ENCODE measurements at places on chromosomes 12 and 14.

GRCh38 chr12:20128928-20129327 lies 239.4 kb upstream of the PDE3A start:
- DNase-seq: no peak

DNA sequence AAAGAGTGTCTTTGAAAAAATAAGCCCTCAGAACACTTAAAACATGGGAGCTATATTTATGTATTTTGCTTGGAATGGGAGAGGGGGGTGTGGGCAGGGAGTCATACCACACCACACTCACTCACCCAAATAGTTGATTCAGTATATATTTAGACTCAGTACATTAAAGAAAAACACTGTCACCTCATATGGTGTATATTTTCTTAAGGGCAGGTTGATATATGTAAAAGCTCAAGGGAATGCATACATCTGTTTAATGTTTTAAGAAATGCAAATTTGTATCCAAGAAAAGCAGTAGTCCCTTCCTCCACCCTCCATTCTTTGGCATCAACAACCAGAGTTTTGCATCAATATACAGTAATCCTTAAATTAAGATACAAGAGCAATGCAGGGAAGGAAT lies 1.4 kb downstream of the NFYB start:
- DNase-seq: no peak

DNA sequence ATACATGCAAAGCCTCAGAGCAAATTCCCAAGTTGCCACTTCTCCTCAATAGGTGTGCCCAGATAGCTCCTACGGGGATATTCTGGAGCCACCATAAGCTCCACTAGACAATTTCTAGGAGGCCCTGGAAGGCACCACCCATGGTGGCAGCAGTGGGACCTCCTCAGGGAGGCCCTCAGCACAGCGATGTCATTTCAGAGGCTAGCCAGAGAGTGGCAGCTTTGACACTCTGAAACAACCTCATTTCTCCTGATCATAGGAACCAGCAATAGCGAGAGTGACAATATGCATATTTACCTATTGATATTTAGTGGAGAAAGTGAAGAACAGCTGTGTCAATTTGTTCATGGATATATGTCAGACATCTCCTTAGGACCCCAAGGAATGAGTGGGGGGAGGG lies 612.3 kb downstream of the SOX5 start:
- no peak for DNase-seq

DNA sequence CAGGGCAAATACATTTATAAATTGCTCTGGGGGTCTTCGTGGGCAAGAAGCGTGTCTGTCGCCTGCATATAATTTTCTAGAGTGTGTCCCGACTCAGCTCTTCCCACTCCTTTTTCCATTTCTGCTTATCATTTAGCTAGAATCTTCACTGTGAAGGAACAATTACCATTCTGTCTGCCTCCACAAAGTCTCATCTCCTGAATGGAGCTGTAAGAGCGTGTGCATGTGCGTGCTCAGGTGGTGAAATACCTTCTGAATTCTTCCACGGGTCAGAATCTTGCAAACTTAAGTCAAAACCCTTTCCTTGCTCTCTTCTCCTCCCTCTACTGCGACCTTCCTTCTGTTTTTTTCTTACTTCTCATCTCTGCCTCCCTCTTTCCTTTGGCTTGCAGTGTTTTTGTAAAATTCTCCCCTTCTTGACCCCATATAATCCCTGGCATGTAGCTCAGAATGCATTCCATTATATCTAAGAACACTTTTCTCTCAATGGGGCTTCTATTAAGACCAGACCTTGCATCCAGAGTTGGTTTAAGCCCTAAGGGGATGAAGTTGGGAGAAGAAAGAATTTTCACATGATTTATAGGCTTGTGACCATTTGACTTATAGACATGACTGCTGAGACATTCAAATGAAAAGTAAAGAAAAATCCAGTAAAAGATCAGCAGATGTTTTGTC lies 25.0 kb upstream of the GSG1 start:
- no peak for DNase-seq

- DNase-seq: no peak
These were observed 48.0 kb downstream of the PTHLH start for GRCh38 chr12:27924350-27925135.

DNA sequence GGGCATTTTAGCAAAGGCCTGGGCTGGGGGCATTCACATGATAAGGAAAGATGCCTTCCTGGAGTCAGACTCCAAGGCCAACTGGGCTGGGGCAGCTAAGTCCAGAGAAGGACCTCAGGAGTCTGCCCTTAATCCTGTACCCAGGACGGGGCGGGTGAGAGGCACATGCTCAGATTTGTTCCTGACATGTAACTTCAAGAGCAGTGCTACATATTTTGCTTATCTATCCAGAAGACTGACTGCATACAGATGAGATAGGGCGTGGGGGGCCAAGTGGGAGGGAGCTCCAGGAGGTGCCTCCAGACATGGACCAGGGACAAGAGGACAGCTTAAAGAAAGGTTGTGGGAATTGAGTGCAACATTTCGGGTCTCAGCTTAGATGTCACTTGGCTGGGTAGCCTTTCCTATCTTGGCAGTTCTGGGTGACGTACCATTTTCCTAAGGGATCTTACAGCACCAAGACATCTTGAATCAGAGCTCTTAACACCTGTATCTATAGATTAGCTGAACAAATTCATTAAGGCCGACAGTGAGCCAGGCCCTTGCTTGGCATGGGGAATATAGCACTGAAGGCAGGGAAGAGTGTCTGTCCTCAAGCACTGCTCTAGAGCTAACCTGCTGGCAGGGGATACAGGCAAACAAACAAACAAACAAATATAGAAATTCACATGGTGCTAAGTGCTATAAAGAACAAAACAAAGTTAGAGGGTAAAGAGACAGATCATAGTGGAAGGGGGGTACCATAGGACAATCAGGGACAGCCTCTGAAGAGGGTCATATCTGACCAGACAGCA lies 61.2 kb downstream of the PTPN21 start:
- no peak for DNase-seq

DNA sequence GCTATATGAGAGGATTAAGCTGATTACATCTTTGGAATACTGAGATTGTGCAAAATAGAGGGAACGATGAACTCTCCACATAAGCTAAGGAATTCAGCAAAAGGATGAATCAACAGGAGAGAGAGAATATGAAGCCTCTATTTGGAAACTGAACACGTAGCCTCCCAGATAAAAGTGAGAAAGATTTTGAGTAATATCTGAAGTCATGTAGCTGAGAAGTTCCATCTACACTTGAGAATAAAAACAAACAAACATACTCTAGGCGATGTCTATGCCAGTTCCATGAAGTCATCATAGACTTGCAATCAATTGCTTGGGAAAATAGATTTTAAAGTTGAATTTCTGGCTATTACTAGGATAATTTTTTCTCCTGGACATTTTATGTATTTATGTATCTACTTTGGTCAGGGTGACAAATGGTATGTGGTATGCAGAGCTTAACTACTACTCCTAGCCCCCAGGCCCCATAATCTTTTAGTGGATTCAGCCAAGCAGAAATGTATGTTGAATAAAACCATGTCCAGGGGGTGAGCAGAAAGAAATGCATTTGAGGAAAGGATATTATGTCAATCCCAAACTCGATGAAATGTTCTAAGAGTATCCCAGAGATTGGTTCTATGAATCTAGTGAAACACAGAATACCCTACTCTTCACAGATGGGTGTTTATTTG lies 627.4 kb downstream of the DIO2 start:
- DNase-seq: no peak

- no peak for DNase-seq
These were observed 2.1 kb upstream of the GSC start for GRCh38 chr14:94771906-94772490.

DNA sequence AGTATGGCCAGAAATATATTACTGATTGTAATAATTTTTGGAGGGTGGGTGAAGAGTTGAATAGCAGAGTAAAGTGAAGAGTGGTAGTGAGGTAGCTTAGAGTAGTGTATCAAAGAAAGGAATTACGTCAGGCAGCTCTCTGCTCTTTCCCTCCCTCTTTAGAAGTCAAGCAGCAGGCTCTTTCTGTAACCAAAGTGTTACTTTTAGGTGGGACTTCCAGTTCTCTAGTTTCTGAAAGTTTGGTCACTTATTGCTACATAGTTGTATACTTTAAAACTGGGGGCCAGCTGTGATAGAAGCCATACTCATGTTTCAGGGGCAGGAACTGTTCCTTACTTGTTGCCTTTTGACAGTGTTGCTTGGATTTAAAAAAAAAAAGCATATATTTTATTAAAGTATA lies 30.6 kb downstream of the ATF7IP start:
- DNase-seq: no peak

GRCh38 chr14:54085841-54086240 lies 129.2 kb upstream of the BMP4 start:
- no peak for DNase-seq

- DNase-seq: no peak
These were observed 60.4 kb downstream of the FOS start for GRCh38 chr14:75339059-75339458.

DNA sequence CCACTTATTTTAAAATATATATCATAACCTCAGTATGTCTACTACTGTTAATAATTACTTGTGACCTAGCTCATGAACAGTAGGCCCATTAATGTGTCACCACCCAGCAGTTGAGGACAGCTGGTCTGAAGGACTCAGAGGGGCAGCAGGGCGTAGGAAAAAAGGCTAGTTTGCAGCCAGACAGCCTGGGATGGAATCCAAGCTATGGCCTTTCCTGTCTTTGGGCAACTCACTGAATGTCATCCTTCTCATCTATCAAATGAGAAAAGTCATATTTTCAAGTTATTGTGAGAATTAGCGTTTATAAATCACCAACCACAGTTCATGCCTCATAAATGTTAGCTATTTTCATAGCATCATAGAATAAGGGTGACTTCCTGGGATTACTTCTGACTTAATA lies 12.3 kb downstream of the DENND5B start:
- no peak for DNase-seq

DNA sequence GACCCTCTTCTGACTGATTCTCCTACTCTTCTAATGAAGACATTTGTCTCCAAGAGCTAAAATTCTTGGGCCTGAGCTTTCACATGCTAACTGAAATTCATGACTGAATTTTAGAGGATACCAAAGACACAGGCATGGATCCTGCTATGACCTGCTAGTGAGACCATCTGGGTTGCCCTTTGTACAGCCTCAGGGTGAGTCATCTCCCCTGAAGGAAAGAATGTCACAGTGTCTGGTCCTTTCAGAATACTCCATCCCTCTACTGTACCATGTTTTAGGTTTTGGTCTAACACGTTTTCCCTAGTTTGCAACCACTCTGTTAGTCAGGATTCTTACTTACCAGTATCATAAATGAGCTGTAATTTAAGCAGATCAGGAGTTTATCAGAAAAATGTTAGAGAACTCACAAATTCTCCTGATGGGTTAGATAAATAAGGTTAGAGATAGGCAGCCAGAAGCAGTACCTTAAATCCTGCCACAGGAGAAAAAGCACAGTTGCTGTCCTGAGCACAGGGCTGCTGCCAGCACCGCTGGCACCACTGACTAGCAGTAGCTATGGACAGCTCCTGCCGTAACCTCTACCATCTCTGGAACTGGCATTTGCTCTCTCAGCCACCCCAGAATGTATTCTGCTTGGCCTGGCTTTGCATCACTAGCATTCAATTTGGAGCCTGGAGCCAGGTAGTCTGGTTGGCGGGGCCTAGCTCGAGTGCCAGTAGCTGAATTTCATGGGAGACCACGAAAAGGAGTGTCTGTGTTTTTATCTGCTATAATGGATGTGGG lies 127.6 kb downstream of the ANO6 start:
- no peak for DNase-seq

- no peak for DNase-seq
These were observed 326.5 kb upstream of the TBX3 start for GRCh38 chr12:115010324-115010995.

GRCh38 chr12:99367181-99367580 lies 280.4 kb upstream of the GARIN6 start:
- DNase-seq: no peak

- DNase-seq: no peak
These were observed 44.4 kb downstream of the AEBP2 start for GRCh38 chr12:19483727-19484126.

DNA sequence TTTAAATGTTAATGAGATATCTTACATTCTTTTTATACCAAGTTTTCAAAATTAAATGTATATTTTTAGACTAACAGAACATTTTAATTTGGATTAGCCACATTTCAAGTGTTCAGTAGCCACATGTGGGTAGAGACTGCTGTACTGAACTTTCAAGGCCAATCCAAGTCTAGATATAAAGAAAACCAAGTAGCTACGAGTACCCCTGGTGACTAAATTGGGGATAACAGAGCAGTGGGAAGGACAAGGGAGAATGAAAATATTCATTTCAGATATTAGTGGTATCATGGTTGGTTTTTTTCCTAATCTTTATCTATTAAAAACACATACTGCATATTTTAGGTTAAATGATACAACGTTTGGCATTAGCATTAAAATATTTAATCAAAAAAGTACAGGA lies 69.4 kb upstream of the RHOJ start:
- DNase-seq: no peak

- DNase-seq: no peak
These were observed 2.2 kb downstream of the TMEM132C start for GRCh38 chr12:128269181-128269591.

DNA sequence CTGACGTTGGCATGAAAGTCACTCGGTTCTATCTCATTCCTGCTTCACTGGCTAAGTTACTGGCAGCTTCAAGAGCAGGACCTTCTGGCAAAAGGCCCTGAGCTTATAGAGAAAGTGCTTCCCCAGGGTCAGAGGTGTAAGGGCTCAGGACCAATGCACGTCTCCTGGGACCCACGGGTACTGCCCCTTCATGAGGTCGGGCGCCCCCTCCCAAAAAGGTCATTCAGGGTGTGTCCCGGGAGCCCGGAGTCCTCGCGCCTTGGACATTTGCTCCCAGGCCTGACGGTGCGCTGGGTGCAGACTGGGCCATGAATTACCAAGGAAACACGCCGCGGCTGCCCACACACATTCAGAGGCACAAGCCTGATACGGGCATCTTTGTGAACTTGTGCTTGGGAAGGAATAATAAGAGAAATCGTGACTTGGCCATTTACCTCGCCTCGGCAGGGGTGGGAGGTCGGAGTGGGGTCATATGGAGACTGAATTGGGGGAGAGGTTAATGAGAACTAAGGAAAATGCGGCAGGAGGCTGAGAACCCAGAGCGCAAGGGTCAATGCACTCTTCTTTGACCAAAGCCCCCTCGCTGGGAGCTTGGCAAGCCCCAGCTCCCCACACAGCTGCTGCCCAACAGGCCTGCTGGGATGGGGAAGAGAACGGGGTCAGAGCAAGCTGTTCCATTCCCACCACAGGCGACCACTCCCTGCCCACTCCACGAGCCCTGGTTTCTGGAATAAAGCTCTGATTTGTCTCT lies 15.7 kb upstream of the SLC6A12 start:
- DNase-seq: no peak

GRCh38 chr14:103931422-103931821 lies 3.2 kb downstream of the TDRD9 start:
- DNase-seq: no peak

DNA sequence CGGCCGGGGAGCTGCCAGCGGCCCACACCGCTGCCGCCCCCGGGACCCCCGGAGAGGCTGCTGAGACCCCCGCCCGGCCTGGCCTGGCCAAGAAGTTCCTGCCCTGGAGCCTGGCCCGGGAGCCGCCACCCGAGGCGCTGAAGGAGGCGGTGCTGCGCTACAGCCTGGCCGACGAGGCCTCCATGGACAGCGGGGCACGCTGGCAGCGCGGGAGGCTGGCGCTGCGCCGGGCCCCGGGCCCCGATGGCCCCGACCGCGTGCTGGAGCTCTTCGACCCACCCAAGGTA lies 12.8 kb downstream of the SH2B3 start:
- no peak for DNase-seq
